ENCODE measurements at places on chromosomes 4 and X.

DNA sequence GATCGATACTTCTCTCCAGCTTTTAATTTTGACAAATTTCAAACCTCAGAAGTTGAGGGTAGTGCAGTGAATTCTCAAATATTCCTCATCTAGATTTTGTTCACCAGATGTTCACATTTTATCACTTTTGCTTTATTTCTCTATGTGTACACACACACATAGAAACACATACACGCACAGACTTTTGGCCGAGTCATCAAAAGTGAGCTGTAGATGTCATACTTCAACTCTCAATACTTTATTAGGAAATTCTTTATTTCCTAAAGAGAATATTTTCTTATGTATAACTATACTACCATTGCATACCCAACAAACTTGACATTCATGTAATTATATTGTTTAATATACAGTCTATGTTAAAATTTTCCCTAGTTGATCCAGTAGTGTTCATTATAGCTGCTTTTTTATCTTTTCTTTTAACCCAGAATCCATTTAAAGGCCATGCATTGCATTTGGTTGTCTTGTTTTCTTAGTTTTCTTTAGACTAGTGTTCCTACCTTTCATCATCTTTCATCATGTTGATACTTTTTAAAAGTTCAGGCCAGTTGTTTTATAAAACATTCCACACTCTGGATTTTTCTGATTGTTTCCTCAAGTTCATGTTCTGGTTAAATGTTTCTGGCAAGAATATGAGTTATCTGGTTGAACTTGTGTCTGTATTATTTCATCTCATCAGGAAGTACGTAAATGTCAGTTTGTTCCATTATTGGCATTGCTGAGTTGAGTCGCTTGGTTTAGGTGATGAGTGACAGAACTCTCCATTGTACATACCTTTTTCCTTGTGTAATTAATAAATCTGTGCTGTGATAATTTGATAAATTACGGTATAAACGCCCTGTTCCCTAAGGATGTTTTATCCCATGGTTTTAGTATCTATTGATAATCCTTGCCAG lies 94.1 kb upstream of the TLR2 start:
- DNase-seq, result no peak

GRCh38 chrX:26295425-26295824 lies 79.5 kb downstream of the MAGEB5 start:
- no peak for DNase-seq

- no peak for DNase-seq
These were observed 126.3 kb downstream of the PRDM5 start for GRCh38 chr4:120796271-120796670.

DNA sequence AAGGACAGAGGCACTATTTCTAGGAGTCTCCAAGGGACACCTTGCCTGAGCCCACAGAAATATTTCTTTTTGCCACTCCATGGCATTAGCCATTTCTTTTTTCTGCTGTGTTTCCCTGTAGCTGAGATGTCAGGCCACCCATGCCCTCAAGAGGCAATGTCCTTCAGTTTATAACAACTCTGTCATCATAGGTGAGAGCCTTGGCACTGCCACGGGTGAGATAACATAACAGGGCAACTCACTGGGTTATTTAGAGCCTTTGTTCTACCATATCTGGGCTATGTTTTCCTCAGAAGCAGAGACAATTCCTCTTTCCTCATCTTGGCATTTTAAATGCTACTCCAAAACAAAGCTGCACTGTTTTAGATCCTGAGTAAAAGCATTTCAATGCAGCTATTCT lies 99.9 kb upstream of the MAOA start:
- no peak for DNase-seq

DNA sequence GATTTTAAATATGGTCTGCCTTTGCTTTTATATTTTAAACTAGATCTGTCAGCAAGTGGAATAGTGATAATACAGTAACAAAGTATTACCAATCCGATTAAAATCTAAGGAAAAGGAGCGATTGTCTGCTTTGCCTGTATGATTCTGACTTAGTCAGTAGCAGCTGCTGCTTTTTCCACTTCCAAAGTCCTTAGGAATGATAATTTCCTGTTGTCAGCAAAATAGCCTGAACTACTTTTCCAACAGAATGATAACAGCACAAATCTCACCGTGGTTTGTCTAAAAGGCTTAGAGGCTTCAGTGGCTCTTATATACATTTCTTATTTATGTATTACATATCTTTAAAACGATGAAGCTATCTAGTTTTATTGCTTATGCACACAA lies 290.0 kb downstream of the ANK2 start:
- DNase-seq, result no peak

DNA sequence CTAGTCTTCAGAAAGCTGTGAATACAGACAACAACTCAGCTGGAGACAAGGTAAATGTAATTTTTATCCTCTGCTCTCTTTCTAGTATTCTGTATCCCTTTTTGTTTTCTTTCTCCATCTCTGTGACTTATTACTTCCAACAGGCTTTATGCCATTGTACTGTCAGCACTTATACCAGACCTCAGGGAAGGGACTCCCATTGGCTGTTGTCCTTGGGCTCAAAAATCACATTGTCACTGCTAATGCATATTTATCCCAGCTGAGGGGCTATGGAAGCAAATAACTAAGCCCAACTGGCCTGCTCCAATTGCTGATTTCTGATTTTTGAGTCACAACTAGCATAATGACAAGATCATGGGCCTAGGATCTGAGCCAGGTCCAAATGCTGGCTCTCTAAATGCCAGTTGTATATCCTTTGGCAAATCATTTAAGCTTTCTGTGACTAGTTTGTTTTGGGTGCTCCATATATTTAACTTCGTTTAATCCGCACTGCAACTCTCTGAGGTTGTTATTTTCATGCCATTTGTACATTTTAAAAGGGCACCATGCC lies 395.1 kb upstream of the GNPDA2 start:
- no peak for DNase-seq

DNA sequence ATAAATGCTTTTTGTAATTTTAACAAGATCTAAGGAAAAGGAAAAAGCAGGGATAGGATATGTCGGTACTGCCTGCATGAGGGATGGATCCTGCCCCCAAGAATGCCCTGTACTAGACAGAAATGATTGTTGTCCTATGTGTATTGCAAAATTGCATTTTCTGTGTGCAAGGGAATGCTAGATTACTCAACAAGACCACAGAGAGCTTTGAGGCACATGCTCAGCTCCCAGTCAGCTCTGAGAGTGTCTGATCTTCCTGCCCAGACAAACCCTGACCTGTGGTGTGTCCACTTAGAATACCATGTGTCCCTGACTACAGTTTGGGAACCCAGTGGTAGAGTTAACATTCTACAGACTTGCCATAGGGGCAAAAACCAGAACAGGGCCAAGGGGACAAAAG lies 129.2 kb upstream of the PAK3 start:
- DNase-seq, result no peak

- no peak for DNase-seq
These were observed 299.6 kb downstream of the EPHA5 start for GRCh38 chr4:65370709-65371108.

GRCh38 chrX:34058005-34058404 lies 74.1 kb downstream of the FAM47A start:
- DNase-seq, result no peak

- no peak for DNase-seq
These were observed 20.7 kb downstream of the UBE2K start for GRCh38 chr4:39718366-39719323.

- DNase-seq, result no peak
These were observed 427.2 kb downstream of the MAPK10 start for GRCh38 chr4:85932500-85933290.

GRCh38 chrX:40420899-40421729 lies 159.7 kb upstream of the ATP6AP2 start:
- no peak for DNase-seq

DNA sequence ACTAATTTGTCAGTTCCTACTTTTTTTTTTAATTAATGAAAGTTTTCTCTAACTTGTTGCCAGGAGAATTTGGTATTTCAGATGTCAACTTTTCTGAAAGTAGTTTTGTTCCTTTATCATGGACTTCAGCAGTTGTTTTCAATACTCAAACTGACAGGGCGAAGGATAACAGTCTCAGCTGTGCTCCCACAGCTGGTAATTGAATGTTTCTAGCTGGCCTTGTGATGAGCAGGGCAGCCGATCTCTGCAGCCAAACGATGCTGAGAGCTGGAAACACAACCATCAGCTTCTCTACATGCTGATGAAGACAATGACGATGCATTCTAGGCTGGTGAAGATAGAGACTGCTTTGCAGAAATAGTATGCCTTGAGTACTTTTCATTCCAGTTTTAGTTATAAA lies 130.0 kb upstream of the MAP9 start:
- DNase-seq, result no peak

GRCh38 chr4:4608214-4608537 lies 66.3 kb upstream of the STX18 start:
- no peak for DNase-seq

DNA sequence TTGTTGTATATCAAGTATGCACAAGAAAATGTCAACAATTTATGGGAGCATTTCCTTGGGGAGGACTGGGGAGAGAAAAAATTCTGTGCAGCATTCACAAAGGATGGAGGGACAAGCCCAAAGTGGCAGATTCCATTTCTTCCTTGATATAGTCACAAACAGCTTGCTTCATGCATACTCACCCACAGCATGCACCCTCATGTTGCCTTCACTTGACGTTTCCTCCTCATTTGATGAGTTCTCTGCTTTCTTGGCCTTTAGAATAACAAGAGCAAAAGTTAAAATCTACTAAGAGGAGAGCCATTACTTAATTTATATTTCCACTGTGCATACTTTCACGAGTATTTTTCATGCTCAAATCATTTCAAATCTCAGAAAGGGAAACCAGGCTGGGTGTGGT lies 37.7 kb downstream of the SPARCL1 start:
- DNase-seq, result no peak

DNA sequence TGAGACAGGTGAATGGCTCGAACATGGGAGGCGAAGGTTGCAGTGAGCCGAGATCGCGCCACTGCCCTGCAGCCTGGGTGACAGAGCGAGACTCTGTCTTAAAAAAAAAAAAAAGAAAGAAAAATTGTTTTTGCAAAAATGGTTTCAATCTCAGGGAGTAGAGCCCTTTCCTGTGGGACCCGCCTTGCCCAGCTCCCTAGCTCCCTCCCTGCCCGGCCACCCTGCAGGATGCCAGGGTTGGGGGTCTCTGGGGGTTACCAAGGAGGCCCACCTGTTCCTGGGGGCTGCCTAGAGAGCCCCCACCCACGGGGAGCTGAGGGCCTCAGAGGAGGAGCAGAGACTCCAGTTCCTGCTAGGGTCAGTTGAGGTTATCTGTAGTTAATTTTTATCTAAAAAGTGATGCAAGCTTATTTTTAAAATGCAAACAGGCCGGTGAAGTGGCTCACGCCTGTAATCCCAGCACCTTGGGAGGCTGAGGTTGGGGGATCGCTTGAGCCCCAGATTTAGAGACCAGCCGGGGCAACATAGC lies 18.7 kb upstream of the PLCXD1 start:
- DNase-seq, result no peak

DNA sequence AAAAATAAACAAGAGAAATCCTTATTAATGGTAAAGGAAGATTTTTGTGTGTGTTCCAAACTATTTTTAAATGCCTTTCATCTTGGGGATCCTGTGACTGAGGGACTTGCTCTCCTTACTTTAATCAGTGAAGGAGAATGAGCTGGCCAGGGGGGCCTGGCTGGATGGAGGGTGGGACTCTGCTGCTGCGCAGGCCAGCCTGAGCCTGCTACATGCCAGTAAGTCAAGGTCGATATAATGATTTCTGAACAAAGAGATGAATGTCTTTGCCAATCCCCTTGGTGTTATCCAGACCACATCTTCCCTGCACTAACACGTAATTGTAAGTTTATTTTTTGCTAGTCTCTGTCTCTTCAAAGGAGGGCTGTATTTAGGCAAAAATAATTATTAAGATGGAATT lies 1679.2 kb upstream of the TENM3 start:
- no peak for DNase-seq

DNA sequence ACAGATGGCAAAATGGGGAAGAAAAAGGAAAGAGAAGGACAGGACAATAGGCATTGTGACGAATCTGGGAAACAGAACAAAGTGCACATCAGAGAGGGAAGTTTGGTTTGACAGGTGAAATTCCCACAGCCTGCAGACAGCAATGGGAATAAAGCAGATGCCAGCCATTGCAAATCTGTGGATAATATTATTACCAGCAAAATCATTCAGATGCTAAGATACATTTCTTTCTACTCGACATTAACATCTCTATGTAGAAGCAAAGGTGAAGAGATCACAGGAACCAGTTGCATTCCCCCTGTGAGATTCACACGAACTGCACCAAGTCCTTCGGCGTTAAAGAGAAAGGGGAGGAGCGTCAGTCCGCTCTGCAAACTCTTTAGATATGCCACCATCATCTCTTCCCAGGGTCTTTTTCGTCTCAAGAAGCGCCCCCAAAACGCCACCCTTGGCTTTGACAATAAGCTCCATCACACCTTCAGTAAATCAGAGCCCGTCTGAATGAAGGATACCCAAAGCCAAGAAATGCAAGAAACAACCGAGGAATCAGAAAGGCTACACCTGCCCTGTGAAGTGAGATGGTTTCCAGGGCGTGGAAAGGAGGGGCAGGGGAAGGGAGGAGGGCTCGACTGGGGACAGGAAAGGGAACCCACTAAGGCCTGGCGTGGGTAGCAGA lies 1.9 kb downstream of the NEUROG2 start:
- DNase-seq, result no peak

- DNase-seq, result no peak
These were observed 4.7 kb downstream of the PDE6B start for GRCh38 chr4:629915-630641.

- DNase-seq, result no peak
These were observed 127.3 kb downstream of the NDST4 start for GRCh38 chr4:114986133-114986532.

- no peak for DNase-seq
These were observed 73.5 kb upstream of the FHDC1 start for GRCh38 chr4:152862608-152863007.

DNA sequence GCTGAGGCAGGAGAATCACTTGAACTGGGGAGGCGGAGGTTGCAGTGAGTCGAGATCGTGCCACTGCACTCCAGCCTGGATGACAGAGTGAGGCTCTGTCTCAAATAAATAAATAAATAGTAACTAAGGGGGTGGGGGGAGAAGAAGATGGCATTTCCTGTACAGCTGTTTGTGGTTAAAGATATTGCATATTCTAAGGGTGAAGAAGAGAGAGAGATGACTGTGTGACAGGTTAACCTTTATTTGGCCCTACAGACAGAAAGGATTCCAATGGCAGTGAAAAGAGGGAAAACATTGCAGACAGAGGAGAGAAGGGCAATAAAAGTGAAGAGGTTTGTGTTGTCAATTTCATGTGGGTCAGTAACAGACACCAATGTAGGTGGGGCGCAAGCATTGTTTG lies 9.4 kb downstream of the TASL start:
- DNase-seq, result no peak

GRCh38 chrX:43743100-43743822 lies 87.2 kb downstream of the MAOA start:
- no peak for DNase-seq

DNA sequence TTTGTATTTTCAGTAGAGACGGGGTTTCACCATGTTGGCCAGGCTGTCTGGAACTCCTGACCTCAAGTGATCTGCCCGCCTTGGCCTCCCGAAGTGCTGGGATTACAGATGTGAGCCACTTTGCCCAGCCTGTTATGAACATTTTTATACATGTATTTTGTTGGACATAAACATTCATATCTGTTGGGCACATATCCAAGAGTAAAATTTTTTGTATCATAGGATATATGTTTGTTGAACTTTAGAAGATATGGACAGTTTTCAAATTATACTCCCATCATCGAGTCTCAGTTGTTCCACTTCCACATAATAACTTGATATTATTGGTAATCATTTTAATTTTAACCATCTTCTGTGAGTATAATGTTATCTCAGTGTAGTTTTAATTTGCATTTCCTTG lies 23.6 kb downstream of the GLRB start:
- no peak for DNase-seq

GRCh38 chr4:121185960-121186359 lies 21.8 kb upstream of the TNIP3 start:
- no peak for DNase-seq

Measured in activated CD8-positive, alpha-beta memory T cell treated with anti-CD3 and anti-CD28 coated beads, Interleukin-2, amount 50 U/mL, for 4 hours (primary cell).